ENCODE measurements at places on chromosomes 6 and 20. TPM values are rescaled to one million over a fixed set of nuclear protein-coding genes. Genes with fewer than 3 reads are reported as not detected.

The BLCAP gene
- 58.4 TPM for total RNA-seq

The OR12D3 gene
- total RNA-seq = not detected

The TDRD6 gene
- total RNA-seq = 1.9 TPM

The ULBP2 gene
- 0.27 TPM for total RNA-seq

The BMP5 gene
- total RNA-seq = 1.3 TPM

The PAX1 gene
- total RNA-seq = 0.27 TPM

The SUMO4 gene
- total RNA-seq = 7.1 TPM

The LAMA5 gene
- 232 TPM for total RNA-seq

The TP53TG5 gene
- total RNA-seq = not detected

The ZNF512B gene
- 13.6 TPM for total RNA-seq

The LPA gene
- total RNA-seq = 0.36 TPM

The NRSN1 gene
- not detected for total RNA-seq

The GSTA1 gene
- 0.49 TPM for total RNA-seq

The RHAG gene
- 2.9 TPM for total RNA-seq

The TSBP1 gene
- total RNA-seq = not detected

The COL19A1 gene
- total RNA-seq = 0.98 TPM

DNA sequence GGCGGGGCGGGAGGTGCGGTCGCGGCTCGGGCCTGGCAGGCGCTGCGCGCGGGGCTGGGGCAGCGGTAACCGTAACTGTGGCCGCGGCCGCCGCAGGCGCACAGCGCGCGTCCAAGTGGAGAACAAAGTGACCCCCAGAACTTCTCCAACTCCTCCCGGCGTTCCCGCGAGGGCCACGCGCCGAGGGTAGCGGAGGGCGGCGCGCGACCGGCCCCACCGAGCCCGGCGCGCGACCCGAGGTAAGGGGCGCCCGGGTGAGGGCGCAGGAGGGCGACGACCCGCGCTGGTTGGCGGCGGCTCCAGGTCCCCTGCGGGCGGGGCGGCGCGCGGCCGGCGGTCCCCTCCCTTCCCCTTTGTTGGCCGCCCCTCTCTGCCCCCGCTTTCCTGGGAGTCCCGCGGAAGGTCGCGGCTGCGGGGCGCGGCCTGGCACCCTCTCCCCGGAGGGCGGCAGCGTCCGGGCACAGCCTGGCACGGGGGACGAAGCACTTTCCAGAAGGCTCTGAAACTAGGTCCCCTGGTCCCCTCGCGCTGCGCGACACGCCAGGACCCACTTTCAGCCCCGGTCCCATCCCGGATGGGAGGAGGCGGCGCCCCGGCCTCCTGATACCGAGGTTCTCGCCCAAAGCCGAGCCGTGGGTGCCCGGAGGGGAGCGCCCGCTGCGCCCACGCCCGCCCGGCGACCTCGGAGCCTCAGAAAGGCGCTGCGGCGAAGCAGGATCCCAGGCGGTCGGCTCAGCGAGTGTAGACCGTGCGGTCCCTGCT lies at the start of gene TIAM2:
Gene TIAM2, plus strand, starts transcription at position 62 of the 762 bp plus-strand sequence. CDS start 133,909 bp downstream, outside the sequence.
- DNase-seq = no peak

GRCh38 chr20:25356271-25356933 lies 34.2 kb downstream of the ABHD12 start:
- DNase-seq = no peak

DNA sequence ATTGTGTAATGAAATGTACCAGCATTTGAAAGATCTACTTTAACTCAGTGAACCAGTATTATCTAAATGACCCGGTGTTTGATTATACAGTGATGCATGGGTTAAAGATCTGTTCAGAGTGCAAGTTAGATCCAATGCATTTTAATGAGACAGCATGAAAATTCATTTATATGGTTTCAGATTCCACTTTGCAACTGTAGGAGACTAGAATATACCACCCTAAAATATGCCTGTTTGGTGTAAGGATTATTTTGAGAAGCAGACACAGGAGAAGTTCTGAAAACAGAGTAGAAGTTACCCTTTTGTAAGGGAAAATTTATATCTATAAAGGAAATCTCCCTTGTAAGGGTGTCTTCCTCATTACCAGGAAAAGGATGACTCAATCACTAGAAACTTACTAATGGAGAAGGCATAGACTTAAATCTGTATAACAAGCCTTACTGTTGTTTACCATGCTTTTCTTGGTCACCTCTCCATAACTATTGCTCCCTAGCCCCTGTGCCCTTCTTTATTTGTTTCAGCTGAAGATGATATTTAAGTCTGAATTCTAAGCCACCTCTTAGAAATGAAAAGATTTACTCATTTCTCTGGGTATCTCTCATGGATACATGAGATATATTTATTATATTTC lies 105.4 kb downstream of the NCOA3 start:
- DNase-seq = no peak

- DNase-seq = no peak
Observed at GRCh38 chr6:105336986-105337385, 65.9 kb downstream of the PREP start.

GRCh38 chr6:168109171-168109570 lies 30.2 kb upstream of the FRMD1 start:
- DNase-seq = no peak

- no peak for DNase-seq
Observed at GRCh38 chr20:36975099-36975818, 23.8 kb upstream of the SAMHD1 start.

DNA sequence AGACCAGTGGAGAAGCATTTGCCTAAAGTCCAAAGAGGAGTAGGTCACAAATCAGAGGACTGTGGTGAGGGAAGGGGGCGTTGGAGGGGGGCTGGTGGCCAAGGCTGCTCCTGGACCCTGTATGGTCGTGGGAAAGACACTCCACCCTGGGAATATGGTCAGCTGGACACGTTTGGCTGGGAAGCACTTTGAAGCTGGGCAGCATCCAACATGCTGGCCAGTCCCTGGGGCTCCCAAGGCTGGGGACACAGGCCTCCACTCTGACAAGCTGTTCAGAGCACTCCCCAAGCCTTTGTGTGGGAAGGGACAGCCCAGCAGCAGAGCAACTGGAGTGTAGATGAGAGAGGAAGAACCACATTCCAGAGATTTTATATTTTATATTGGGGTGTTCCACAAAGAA lies 203.2 kb downstream of the ANKRD60 start:
- no peak for DNase-seq

- DNase-seq = no peak
Observed at GRCh38 chr20:63979229-63979556, 249 bp downstream of the SAMD10 start.

DNA sequence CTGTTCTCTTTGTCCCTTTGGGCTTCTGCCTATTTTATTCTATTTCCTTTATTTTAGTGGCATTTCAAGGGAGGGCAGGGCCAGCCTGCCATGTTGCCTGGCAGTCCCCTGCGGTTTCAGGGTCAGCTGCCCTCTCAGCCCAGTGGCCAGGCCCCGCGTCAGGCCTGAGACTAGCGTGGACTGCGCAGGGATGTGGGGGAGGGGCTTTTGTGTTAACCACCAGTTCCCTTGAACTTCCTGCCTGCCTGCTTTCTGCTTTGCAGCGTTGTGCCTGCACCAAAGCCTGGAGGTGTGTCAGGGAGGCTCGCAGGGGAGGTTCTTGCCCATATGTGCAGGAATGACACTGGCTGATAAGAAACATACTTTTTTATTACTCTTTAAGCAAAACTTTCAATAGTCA lies 157.6 kb downstream of the SLC35B3 start:
- no peak for DNase-seq

- no peak for DNase-seq
Observed at GRCh38 chr6:131640576-131640975, 3.5 kb downstream of the ENPP3 start.

DNA sequence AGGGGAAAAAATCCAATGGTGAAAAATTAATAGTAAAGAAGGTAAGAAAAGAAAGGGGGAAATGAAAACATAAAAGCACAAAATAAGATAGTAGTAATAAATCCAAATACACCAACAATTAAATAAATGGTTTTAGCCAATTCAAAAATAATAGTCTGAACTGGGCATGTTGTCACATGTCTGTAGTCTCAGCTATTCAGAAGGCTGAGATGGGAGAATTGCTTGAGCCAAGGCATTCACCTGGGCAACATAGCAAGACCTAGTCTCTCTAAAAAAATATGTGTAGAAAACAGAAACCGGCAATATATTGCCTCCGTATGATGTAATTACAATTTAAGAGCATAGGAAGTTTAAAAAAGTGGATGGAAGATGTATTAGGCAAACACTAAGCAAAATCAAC lies 311.3 kb upstream of the FERMT1 start:
- no peak for DNase-seq

- no peak for DNase-seq
Observed at GRCh38 chr20:61052195-61052750, 199.8 kb upstream of the CDH4 start.

- no peak for DNase-seq
Observed at GRCh38 chr6:137816133-137816579, 50.9 kb upstream of the TNFAIP3 start.

- no peak for DNase-seq
Observed at GRCh38 chr6:47151232-47151898, 109.2 kb upstream of the ADGRF1 start.

- DNase-seq = no peak
Observed at GRCh38 chr6:105832313-105832761, 253.8 kb upstream of the PRDM1 start.

DNA sequence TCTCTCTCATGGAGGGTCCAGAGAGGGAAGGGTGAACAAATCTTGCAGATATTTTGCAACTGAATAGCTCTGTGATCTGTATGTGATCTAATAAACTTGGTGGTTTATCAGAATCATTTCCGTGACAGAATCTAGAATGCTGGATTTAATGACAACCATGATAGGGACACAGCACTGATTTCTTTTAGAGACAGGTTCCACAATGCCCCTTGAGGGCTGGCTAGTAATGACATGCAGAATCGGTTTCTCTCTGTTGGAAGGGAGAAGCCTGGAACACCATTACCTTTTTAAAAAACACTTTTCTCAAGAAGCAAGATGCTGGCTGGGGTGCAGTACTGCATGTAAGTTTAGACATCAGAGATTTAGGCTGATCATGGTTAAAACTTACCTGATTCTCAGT lies 313.4 kb downstream of the CDH26 start:
- no peak for DNase-seq

GRCh38 chr6:40485795-40486194 lies 101.4 kb downstream of the LRFN2 start:
- DNase-seq = no peak

- DNase-seq = no peak
Observed at GRCh38 chr6:117441824-117442264, 16.1 kb upstream of the ROS1 start.

GRCh38 chr20:57567471-57568079 lies 6.7 kb downstream of the PCK1 start:
- no peak for DNase-seq

DNA sequence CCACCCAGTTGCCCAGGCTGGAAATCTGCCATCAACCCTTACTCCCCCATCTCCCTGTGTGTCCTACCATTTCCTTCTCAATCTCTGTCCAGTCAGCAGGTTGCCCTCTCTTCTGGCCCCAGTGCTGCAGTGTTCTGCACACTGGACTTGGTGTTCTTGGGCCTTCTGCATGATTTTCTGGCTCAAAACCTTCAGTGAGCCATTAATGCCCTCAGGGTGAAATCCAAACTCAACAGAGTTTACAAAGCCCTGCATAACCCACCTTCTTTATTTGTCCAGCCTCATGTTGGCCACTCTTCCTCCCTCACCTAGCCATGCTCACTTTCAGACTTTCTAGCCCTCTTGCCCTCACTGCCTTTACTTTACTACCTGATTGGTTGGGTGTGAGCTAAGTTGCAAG lies 5.0 kb upstream of the GSTA3 start:
- no peak for DNase-seq

DNA sequence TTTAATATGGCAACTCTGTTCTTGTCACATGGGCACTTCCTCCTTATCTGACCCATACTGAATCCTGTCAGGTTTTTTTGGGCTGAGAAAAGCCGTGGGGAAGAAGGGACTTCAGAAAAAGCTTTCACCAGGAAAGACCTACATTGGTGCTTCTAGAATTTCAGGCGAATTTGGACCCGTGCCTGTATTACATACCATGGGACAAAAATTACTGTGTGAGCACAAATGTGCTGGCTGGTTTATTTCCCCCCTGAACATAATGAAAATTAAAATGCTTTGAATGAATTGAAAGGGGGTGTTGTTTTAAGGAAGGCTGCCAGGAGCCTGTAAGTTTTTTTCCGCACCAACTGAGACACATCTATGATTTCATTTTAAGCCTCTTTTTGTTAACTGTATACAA lies 29.6 kb downstream of the CAP2 start:
- no peak for DNase-seq

DNA sequence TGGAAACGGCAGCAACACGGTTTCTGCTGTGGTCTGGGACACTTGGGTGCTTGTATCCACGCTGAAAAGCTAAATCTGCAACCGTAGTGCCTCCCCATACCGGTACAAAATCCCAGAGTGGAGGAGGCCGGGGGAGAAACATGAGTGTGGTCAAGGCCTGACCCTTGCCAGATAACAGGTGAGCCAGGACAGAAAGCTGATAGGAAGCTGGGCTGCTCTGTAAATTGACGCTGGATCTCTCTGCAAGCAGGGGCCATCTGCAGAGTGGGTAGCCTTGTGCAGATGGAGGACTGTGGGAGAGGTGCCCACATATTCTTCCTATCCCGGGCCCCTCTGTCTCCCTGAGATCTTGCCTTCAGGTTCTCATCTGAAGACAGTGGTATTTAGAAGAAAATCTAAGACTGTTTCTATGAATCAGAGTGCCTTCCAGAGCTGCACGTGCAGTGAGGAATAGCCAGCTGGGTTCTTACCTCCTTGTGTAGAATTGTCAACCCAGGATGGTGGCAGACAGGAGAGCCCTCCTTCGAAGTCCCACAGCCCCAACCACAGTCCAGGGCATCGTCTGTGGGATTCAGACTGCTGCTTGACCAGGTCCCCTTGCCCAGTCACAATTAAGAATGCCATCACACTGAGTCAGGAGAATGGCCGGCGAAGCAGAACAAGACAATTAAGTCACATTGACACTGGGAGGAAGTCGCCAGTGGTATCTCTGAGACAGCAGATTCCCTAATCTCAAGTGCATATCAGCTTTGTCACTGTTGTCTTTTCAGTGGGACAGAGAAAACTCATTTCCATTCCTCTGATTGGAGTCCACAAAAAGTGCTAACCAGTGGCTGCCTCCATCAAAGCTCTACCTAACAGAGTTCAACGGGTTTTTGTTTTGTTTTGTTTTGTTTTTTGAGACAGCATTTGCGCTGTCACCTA lies 100.0 kb upstream of the RIPOR2 start:
- DNase-seq = no peak

DNA sequence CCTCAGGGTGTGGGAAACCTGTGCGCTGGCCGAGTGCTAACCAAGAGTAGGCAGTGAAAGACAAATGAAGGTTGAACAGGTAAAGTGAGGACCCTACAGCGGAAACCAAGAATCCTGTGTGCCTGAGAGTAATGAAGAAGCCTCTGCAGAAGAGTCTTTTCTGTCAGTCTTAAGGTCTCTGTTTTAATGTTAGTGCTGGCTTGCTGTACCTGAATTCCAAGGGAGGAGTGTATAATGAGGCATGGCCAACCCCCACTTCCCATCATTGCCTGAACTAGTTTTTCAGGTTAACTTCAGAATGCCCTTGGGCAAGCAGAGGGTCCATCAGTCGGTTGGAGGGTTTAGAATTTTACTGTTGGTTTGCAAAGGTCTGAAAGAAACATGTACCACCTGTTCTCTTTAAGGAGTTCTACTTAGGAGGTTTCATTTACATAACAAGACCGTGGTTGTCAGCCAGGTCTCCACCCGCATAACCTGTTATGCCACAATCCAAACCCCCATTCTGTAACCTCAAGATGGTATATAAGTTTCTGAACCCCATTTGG lies 589 bp upstream of the PDCD2 start:
- no peak for DNase-seq

Measured in sciatic nerve (tissue), 2 donors.